ENCODE measurements at places on chromosomes 6 and 20.

DNA sequence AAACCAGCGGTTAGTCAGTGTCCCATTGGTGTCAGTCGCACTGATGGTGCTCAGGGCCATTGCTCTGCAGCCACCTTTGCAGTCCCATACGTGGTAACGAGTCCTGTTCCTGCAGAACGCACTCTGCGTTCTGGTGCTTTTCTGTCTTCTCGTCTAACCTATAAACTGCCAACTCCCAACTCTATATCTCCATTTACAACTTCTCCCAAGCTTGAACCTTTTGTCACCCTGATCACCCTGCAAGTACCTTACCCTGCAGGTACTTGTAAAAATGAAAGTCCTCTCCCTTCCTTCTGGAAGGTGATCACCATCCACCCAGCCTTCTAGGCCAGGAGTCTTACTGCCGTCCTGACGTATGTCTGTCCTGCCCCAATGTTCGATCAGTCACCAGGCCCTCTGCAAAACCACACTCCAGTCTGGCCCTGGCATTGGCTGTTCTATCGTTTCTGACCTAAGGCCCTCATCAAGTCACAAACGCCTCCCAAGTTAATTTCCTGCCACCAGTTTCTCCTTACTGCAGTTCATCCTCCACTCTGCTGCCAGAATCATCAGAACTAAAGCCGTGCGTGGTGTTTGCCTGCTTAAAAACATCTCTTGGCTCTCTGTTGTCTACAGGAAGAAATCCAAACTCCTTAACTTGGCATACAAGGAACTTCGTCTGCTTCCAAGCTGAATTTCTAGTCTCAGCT, 7.9 kb downstream of the RREB1 start:
- DNase-seq = no peak

DNA sequence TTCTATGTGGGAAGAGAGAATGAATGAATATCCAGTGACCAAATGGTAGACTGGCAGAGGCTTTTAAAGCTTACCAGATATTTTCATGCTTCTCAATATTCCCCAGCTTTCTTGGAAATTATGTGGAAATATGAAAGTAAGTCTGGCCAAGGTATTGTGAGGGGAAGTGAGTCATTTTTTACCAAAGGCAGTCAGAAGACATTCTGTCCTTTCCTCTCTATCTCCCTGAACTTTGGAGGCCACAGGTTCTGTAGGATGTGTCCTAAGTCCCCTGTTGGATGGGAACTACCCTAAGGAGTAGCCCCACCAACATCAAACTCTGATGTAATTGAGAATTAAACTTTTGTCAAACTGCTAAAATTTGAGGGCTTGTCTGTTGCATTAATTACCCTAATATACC, 593.8 kb upstream of the NRSN1 start:
- DNase-seq = no peak

DNA sequence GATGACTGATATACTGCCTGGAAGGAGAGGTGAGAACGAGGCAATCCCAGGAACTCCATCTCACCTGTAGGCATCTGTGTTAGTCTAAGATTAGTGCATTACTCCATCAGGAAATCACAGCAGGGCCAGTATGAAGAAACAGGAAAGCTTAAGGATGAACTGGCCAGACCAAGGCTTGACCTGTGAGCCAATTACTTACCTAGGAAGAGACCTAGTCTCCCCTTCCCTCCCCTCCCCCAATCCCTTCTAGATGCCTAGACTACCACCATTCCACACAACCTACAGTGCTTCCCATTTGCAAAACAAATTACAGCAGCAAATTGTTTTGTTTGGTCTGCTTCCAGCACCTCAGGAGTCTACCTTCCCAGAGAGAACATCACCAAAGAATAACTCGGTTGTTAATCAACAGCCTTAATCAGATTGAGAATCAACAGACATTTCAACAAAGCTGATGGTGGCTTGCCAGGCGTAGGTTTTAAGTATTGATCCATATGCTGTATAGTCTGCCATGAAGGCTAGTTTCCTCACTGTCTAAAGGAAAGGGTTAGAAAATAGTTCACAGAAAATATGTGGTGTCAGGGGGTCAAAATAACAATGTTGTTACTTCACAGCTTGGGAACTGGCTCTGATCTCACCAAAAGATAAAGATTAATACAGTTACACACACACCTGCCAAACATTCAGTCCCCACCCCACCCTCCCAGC, 10.1 kb downstream of the PKHD1 start:
- DNase-seq = no peak

- no peak for DNase-seq
Observed at GRCh38 chr20:8331740-8332412, 199.8 kb downstream of the PLCB1 start.

- DNase-seq = no peak
Observed at GRCh38 chr20:61704661-61705060, 361.0 kb downstream of the TAF4 start.

- no peak for DNase-seq
Observed at GRCh38 chr20:56360133-56360907, 1.5 kb downstream of the FAM210B start.
